Esophagus mucosa (tissue), 1 donor: ENCODE measurements at places on chromosomes 12 and 14. TPM values are rescaled to one million over a fixed set of nuclear protein-coding genes. Genes with fewer than 3 reads are reported as not detected.

DNA sequence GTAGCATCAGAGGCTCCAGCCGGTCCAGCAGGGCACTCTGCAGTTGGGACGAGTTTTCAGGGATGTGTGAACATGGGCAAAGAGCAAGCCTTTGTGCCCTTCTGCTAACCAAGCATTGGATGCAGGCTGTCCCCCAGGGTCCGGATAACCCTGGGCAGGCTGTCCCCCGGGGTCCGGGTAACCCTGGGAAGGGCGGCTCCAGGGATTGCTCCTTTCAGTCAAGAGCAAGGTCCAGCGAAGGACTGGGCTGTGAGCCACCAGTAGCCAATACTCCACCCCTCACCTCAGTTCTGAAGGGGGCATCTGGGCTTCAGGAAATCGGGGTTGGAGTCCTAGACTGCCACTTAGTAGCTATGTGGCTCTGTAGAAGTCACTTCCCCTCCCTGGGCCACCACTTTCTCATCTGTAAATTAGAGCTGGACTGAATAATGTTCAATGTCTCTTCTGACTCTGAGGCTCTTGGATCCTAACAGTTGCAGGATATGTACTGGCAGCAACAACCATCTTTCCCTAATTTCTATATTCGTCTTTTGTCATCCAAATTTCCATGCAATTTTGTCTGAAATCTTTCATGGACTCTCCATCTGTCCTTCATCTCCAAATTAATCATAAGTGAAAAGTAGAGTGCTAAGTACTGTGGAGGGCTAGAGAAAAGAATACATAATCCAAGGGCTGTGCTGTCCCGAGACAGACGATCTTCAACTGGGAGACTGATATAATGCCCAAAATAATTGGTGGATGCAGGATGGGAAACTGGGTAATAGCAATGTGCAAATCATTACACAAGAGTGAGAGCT lies 137.4 kb upstream of the NTF3 start:
- ATAC-seq: no peak

CD4 gene
- total RNA-seq: 2.2 TPM

DNA sequence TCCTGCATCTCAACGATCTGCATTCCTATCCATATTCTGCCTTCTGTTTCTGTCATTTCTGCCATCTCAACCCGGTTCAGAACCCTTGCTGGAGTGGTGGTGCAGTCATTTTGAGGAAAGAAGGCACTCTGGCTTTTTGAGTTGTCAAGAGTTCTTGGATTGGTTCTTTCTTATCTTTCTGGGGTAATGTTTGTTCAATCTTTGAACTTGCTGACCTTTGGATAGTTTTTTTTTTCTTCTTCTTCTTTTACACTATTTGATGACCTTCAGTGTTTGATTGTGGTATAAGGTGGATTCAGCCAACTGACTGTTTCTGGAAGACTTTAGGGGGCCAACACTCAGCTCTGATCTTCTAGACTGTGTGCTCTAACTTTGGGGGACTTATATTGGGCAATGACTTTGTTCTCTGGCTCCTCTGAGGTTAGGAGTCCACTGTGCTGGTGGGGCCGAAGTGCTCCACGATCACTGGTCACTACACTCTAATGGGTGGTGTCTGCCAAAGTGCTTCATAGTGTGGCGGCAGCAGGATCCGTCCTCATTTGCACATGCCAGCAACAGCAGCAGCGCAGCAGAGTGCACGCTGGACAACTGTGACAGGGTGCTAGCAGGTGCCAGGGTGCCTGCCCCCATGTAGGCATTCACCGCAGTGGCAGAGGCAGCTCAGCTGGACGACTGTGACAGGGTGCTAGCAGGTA lies 255.8 kb downstream of the FBXL14 start:
- no peak for ATAC-seq

DNA sequence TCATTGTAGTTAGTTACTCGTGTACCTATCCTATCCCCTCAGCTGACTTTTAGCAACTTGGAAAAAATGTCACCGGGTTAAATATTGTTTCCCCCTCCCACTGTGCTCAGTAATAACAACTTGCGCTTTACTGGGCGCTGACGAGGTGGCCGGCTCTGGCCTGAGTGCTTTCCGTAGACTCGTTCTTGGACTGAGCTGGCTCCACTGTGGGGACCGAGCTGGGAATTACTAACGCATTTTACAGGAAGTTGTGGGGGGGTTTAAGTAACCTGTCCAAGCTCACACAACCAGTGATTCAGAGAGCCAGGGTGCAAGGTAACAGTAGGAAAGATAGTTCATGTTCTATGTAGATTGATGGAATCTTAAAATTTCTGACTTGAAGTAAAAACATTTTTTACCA lies 82.5 kb upstream of the KICS2 start:
- ATAC-seq: no peak

COL2A1 gene
- not detected for total RNA-seq
